Spinal cord (tissue), 10 donors: ENCODE measurements at places on chromosomes 5 and 9.

DNA sequence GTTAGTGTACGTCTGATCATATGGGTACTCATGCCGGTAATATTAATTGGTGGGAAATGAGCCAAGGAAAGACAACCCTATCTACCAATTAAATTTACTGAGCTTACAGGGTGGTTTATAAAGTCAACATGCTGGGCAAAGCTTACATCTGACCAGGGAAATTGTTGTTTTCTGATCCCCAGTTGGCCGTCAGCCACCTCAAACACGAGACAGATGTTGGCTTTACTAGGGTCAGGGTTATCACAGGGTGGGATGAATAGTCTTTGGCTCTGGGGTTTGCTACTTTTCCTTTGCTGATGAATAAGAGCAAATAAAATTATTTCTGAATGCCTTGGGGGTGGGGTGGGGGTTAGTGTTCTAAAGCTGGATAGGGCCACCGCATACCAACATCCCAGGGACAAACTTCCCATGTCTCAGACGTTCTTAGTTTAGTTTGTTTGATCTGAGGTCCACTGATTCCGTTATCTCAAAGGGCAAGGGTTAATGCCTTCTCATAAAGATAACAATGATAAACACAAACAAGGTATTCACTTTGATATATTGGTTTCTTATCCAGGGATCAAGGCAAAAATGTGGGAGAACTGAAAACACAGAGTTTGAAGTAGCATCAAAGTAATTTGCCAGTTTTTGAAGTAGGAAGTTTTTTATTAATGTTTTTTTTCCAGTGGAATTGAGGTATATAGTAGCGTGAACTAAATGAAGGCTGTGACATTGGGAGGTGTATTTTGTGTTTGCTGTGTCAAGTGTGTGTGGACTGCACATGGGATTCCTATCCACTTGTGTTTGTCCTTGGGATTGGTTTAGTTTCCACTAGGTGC lies 109.1 kb upstream of the RPS23 start:
- no peak for DNase-seq

DNA sequence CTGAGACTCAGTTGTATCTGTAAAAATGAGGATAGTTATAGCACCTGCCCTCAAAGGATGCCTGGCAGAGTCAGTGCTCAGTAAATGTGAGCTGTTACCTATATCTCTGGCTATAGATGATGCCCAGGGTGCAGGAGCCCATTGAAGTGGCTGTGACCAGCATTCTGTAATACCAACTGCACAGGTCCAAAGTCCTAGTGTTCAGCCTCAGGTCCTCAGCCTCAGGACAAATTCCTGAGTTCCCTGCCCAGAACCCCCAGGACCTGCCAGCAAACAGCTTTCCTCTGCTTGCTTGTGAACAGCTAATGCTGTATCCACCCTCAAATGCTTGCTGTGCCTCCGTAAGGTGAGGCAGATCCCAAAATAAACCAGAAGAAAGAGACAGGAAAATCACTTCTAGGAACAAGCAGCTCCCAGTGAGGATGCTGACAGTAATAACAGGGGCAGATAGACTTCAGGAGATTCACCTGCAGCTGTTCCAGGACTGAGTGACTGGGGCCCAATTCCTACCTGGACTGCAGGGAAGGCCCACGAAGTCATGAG lies 80.8 kb downstream of the SIL1 start:
- DNase-seq, result no peak

DNA sequence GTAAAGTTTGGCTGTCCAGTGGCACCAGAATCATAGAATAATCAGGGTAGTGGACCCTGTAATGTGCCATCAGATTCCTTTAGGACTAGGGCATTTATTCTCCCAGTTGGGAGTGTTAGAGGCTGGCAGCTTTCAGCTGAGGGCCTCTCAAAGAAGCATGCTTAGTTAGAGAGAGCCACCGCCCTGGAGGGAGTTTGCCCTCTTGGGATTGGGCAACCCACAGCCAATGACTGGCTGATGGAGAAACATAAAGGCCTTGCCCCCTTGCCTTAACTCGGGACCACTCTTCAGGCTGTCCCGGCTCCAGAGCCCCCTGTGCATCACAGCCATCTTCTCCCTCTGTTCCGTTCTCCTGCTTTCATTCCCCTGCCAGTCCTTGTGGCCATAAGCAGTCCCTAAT lies 20.5 kb upstream of the IFNK start:
- no peak for DNase-seq

DNA sequence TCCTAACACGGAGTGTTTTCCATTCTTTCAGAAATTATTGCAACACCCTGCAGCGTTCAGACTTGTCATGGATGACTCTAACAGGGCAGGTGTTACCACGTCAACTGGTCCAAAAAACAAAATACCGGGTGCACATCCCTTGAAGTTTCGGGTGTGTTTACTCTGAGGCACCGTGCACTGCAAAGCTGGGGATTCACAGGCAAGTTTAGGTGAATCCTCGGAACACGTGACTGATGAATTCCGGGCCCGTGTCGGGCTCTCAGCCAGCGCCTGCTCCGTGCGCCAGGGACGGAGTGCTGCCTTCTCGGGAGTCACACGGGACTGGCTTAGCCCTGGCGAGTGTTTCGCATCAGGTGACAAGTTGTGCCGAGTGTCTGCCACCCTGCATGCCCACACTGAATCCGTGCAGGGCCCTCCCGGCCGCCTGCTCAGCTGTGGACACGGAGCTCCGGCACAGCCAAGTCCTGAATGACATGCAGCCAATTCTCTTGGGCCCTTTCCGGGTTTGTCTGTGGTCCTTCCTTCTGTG lies 66.0 kb upstream of the IRX4 start:
- no peak for DNase-seq

- DNase-seq, result no peak
Measured at GRCh38 chr9:16728137-16728508, 142.3 kb downstream of the BNC2 start.

- no peak for DNase-seq
Measured at GRCh38 chr9:129392093-129392541, 214.1 kb upstream of the IER5L start.

DNA sequence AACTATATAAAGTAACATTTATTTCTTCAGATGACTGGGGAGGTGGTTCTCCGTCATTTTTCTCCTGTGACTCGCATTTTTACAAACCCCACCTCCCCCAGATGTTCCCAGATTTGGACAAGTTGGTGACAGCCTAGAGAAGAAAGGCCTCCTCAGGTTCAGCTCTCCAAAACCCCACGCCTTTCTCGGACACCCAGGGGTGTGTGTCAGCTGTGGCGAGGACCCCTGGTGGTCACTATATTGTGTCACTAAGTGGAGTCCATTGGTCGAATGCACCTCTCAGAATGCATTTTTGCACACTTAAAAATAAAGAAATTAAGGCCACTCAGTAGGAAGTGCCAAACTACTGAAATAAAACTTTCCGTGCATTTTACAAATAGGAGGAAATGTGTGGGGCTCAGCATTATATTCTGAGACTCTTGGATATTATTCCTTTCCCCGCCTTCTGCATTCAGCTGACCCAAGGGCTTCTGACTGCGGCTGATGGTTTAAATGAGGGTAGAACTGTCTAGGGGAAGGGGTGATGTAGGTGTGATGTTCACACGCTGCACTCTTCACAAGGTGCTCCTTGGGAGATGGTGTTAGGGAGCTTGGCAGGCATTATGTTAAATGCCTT lies 47.6 kb downstream of the ACO1 start:
- no peak for DNase-seq

- no peak for DNase-seq
Measured at GRCh38 chr9:134469041-134469875, 143.0 kb downstream of the RXRA start.

DNA sequence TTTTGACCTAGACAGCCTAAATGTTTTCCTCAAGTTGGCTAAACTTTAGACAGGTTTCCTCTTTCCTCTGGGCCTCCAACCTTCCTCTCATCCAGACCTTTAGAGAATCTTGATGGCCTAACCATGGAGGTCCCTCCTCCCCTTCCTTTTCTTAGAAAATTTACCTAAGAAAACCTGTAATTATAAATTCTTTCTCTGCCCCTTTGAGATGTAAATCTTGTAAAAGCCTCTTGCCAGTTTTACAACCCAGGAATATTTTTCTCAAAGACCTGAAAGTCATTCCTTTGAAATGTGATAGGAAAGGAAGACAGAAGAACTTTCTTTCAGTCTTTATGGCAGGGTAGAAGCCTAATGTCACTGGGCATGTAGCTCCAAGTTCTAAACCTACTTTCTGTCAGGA lies 1752.6 kb upstream of the C9orf72 start:
- no peak for DNase-seq

DNA sequence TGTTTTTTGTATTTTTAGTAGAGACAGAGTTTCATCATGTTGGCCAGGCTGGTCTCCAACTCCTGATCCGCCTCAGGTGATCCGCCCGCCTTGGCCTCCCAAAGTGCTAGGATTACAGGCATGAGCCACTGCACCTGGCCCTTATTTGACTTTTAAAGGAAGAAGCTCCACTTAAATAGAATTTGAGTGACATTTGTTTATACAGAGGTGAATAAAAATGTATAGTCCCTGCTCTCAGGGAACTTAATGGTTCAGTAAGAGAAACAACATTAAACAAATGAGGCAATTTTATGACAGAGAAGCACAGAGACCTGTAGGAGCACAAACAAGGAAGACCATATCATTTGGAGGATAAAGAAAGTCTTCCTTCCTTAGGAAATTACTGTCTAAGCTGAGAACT lies 65.7 kb downstream of the C9orf152 start:
- no peak for DNase-seq

DNA sequence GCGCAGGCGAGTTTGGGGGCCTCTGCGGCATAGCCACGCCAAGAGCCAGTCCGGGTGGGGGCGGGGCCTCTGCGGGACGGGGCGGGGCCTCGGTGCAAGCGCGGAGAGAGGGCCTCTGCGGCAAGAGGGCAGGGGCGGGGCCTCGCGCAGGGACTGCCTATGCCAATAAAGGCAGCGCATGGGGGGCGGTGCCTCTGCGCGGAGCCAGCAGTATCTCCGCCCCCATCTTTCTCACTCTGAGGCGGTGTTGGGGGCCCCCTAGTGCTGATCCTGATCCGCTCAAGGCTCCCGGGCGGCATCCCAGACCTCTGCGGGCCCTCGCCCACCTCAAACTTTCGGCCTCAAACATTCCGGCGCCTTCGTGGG lies 9.2 kb upstream of the GPRIN1 start:
- no peak for DNase-seq

DNA sequence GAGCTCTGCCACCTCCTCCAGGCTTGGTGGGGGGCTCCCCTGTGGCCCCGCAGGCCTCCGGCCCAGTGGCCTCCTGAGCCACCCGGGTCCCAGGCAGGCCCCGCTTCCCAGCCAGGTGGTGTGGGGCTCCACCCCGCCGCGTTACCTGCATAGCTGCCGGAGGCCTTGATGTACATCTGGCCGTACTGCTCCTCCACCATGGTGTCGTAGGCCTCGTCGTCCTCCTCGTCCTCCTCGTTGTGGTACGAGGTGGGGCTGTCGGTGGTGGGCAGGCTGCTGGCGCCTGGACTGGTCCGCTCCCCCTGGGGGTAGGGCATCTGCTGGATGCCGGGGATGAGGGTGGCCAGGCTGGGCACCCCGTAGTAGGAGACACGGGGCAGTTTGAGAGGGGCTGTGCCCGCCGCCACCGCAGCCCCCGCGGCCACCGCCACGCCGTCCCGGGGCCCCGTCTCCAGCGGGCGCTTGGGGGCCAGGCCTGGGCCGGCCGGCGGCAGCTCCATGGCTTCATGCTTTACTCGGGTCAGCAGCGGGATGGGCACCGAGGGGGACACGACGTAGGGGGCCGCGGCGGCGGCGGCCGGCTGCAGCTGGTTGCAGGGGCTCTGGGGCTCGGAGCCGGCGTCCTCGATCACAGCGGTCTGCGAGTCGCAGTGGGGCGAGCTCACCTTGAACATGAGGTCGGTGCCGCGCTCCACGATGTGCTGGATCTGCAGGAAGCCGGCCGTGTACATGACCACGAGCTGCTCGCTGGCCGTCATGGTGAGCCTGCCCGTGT lies 45.4 kb downstream of the NACC2 start:
- no peak for DNase-seq

- DNase-seq, result no peak
Measured at GRCh38 chr5:59798862-59799667, 94.5 kb downstream of the PDE4D start.

DNA sequence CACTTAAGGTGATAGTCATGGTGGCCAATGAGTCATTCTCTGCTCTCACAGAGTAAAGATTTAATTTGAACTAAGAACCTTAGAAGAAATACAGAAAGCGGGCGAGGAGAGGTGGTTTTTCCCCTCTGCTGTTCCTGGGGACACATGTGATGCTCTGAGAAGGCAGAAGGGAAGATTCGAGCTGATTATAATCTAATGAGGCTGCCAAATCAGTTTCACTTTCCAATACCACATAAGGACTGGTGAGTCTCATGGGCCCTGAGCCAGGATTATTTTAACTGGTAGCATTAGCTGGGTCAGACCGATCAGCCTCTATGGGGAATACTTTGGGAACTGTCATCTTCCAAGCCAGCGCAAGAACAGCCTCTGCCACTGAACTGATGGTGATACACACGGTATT lies 116.5 kb downstream of the SLC1A3 start:
- no peak for DNase-seq

- DNase-seq, result no peak
Measured at GRCh38 chr5:154971501-154971900, 30.6 kb downstream of the MRPL22 start.

GRCh38 chr9:297104-297972 lies 82.7 kb downstream of the DOCK8 start:
- no peak for DNase-seq

- DNase-seq, result no peak
Measured at GRCh38 chr5:90274216-90274615, 135.3 kb downstream of the CETN3 start.

DNA sequence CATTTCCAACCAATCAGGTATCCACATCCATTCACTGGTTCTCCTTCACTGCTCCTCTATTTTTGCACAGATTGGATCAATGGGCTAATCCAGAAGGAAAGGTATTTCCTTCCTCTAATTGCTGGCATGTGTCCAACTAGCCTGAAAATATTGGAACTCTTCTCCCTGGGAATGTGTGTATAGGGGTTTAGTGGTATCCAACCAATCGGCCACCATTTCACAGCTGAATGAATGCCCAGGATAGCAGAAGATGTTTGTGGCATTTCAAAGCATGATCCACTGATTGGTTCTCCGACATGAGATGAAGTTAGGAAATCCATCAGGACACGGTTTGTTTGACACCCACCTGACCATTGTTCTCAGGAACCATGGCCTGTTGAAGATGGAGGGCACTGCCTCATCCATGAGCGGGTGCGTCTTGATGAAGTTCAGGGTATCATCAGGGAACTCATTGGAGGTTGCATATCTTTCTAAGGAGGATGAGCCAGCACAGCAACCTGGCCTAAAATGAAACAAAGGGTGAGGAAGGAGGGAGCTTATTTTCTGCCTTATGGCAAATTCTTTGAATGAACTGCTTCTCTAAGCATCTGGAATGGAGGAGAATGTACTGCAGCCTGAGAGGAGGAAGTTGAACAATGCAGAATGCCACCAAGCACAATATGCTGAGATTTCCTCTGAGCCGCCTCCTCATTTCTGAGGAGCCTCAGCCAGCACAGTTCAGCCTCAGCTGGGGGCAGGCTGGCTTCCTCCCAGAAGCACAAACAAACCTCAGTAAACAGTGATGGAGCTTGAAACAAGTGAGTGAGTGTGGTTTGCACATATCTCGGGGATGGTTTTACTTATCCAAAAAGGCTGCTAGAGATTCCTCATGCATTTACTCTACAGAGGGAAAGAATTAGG lies 94.6 kb downstream of the SEMA6A start:
- DNase-seq, result no peak

DNA sequence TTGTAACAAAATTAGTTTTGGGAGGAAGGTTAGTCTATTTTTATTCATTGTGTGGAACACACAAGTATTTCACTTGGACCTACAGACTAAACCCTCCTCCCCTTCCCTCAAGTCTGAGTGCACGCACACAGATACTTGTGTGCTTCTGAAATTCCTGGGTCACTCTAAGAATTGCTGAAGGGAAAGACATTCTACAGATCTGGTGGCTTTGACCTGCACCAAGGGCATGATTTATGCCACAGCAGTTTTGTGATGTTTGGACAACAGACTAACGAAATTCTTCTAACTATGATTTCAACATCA lies 150.5 kb downstream of the ARL15 start:
- no peak for DNase-seq
